ENCODE measurements at places on chromosomes 2 and 18. TPM values are rescaled to one million over a fixed set of nuclear protein-coding genes. Genes with fewer than 3 reads are reported as not detected.

- peak; percentile 23 for DNase-seq
Measured at GRCh38 chr2:140994856-140995255, 1136.0 kb downstream of the LRP1B start.

DNA sequence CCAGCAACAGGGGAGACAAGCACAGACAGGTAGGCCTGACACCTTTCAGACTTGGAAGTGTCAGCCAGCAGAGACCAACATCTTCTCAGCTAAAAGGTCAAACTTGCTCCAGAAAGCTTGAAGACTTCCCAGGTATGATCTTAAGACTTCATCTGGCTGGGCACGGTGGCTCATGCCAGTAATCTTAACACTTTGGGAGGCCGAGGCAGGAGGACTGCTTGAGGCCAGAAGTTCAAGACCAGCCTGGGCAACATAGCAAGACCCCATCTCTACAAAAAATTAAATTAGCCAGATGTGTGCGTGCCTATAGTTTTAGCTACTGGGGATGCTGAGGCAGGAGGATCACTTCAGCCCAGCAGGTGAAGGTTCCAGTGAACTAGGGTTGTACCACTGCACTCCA is 39.0 kb upstream of the SPRED2 start:
- no peak for DNase-seq

DNA sequence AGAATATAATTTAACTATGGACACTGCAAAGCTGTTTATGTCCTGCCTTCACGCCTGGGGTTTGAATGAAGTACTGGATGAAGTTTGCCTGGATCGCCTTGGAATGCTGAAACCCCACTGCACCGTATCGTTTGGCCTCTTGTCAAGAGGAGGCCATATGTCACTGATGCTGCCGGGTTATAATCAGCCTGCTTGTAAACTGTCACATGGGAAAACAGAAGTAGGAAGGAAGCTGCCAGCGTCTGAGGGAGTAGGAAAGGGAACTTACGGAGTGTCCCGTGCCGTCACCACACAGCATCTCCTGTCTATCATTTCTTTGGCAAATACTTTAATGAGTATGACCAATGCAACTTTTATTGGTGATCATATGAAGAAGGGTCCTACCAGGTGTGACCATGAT is 105.8 kb downstream of the WDR7 start:
- no peak for DNase-seq

GRCh38 chr2:156005531-156005930 is 327.0 kb downstream of the NR4A2 start:
- DNase-seq: no peak

The KIF1A gene
- not detected for total RNA-seq

The IL36A gene
- total RNA-seq: not detected

The PIEZO2 gene
- total RNA-seq: not detected

Measured in foreskin keratinocyte (primary cell).